ENCODE measurements at places on chromosomes 5 and 9. TPM values are rescaled to one million over a fixed set of nuclear protein-coding genes. Genes with fewer than 3 reads are reported as not detected.

DNA sequence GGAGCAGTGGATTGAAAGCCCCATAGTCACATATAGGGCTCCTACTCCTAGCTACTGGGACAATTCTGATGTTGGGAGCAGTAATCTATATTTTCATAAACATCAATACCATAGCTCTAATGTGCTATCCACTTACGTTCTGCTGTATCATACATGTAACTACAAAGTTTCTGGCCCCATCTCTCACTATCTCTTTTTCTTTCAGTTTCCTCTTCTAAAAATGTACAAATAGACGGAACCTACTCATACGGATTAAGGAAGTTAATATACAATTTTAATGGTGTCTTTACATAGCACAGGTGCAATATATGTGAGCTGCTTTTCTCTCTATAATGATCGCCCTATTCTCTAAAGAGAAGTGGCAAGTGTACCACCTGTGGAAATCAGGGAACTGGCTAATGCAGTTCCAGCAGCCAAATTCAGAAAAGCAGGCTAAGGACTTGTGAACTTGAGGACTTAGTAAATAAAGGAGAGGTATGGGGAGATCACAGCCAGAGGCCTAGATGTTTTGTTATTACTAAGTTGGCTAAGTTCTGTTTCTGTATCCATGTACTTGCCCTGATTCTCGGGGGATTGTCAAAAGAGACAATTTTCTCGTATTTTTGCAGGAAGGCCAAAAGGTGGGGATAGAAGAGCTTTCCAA lies 1021.9 kb downstream of the CDH12 start:
- no peak for DNase-seq

RNF208 gene
- total RNA-seq = not detected

DNA sequence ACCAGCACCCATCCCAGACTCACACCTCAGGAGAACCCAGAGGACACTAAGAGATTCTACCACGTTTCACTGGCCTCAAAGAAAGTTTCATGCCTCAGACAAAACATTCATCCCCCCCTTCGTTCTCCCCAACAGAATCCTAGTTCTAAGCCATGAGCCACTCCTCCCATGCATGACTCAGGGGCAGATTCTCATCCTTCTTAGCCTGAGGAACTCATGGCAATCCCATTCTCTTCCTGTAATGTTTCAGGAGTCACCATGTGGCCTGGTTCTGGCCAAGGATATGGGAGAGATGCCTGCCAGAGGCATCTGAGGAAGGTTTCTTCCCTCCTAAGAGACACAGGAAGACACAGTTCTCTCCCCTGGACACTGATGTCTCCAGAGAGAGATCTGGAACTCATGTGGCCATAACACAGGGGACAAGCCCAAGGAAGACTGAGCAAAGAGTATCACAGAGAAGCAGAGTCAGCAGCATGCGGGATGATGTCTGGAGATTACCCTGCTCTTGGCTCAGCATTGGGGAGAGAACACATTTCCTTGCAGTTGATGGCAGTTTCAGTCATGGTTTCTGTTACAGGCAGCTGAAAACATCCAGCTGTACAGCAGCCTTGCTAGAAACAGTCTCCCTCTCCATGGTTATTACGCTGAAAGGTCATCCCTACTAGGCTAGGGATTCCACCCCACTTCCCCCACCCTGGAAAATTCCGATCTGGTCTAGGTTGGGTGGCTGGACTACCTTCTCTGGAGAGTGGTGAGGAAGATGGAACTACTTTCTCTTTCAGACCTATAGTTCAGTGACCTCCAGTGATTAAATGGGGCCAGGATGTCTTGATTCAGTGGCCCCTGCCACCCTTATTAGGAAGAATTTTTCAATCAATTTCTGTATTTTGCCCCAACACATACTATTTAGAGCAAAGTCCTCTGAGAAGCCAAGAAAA lies 115.4 kb downstream of the ZNF608 start:
- peak; percentile 17 for DNase-seq

GRCh38 chr9:33151007-33151557 lies 16.1 kb downstream of the B4GALT1 start:
- DNase-seq = peak; percentile 98

DNA sequence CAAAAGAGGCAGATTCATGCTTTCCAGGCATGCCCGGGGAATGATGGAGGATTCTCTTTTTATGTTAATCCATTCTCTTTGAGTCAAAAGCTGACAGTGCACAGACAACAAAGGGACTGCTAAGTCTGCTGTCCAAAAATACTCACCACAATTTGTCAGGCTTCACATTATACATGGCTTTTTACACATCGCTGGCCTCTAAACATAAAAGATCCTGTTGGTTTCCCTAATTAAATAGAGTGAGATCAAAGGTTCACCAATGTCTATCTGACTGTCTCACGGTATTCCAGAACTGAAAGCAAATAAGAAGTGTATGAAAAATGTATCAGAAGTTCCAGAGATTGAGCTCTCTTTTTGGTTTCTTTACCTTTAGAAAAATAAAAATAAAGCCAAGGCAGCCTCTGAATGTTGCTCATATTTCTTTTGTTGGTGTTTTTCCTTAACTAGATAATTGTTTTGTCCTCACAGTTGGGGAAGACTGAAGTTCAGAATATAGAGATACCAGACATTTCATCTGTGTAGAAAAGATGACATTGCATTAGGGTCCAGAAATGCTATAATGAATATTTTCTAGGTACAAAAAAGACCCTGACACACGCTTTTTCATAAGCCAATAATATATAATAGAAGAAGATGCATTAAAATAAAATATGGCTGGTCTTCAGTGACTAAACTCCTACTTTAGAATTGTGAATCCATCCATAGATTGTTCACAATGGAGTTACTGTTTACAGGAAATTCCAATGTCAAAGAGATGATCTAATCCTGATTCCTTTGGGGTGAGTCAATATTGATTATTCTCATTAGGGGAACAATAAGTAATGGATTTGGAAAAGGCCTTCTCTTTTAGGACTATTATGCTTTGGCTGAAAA lies 688.2 kb upstream of the CDH6 start:
- DNase-seq = no peak

GRCh38 chr5:1931604-1932231 lies 49.0 kb upstream of the IRX4 start:
- DNase-seq = no peak

DNA sequence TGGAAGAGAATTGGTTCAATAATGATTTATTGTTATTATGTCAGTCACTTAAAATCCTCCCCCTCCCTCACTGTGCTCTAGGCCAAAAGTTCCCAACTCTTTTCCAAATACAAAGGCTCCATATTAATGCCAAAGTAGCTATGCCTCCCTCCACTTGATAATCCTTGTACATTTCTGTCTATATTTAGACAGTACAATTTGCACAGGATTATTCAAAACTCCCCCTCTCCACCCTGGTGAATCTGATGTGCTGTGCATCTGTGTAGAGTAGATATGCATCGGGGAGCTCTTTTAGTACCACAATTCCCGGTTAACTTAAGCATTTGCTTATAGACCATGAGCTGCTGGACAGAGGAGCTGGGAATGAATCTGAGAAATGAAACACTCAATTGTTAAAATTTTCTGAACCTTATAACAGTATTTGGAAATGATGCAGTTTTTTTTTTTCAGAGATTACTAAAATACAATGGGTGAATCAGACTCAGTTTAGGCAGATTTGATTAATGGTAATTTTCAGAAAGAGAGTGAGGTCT lies 27.6 kb downstream of the GLRA1 start:
- DNase-seq = no peak

DNA sequence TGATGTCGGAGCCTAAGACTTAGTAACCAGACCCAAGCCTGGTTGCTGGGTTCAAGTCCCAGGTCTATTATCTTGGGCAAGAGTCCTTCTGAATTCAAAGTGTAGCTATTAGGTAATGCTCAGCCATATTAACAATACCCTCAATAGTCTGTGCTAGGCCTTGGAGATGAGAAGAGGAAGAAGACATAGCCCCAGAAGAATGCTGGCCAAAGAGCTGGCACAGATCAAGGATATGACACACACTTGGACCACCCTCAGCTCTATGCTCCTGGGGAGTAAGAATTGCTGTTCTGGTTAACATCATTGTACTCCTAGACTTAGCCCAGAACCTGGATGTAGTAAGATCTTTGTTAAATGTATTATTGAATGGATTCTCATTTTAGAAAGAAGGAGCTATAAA lies 426.7 kb downstream of the CDK5RAP2 start:
- no peak for DNase-seq

CDKN2B-AS1 gene
- 9.5 TPM for total RNA-seq

DNA sequence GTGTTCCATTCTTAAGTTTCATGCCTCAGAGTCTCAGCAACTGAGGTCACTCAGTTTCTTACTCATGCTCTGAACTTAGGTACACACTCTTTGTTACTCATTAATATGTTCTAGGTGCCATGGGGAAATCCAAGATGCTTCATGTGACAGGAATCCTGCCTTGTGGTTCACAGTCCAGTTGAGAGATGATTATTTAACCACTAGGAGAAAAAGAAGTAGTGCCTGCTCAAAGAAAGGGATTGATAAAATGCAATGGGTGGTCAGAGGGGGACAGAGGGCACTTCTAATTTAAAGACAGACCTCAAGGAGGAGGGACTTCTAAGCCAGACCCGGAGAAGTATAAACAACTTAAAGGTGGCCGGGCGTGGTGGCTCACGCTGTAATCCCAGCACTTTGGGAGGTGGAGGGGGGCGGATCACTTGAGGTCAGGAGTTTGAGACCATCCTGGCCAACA lies 69.0 kb downstream of the UGCG start:
- peak; percentile 85 for DNase-seq

GRCh38 chr5:178994580-178995340 lies at the start of gene GRM6:
TSS of gene GRM6 (minus strand) at chr5:178995320. CDS start at chr5:178994944, 376 bp downstream.
- no peak for DNase-seq

LHFPL2 gene
- total RNA-seq = 44.1 TPM

GRCh38 chr5:26482810-26483375 lies 555.5 kb downstream of the CDH9 start:
- peak; percentile 1 for DNase-seq

OMD gene
- total RNA-seq = not detected

- peak; percentile 21 for DNase-seq
These were observed 512.9 kb upstream of the PTGER4 start for GRCh38 chr5:40166802-40167201.

GRCh38 chr9:124265551-124265950 lies 7.8 kb downstream of the NEK6 start:
- DNase-seq = no peak

DNA sequence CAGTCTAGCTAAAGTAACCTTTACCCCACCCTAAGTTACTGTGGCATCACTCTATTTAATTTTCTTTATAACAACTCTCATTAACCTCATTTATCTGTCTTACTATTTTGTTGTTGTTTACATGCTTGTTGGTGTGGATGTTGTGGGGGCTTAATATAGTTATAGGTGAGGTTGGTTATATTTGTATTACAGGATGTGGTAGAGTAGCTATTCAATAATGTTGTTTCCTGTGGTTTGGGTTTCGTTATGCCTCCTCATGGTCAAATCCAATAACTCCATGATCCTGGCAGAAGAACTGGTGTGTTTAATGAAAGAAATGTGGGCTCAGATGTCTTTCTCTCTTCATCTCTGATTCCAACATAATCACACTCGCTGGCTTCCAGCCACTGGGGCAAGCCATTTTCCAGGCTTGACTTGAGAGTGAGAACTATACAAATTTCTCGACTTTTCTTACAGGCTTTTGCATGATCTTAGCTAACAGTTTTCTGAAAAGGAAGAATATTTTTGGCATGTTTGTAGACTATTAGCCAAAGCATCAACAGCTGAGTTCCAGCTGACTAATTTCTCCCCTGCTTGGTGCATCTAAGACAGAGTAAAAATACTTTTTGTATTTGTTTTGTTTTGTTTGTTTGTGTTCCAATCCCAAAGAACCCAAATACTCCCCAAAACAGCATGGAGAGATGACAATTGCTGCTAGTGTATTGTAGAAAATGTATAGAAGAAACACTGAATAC lies 303.7 kb upstream of the PAPPA start:
- DNase-seq = peak; percentile 37

- DNase-seq = peak; percentile 95
These were observed 59.0 kb upstream of the KLF4 start for GRCh38 chr9:107548298-107549142.

DNA sequence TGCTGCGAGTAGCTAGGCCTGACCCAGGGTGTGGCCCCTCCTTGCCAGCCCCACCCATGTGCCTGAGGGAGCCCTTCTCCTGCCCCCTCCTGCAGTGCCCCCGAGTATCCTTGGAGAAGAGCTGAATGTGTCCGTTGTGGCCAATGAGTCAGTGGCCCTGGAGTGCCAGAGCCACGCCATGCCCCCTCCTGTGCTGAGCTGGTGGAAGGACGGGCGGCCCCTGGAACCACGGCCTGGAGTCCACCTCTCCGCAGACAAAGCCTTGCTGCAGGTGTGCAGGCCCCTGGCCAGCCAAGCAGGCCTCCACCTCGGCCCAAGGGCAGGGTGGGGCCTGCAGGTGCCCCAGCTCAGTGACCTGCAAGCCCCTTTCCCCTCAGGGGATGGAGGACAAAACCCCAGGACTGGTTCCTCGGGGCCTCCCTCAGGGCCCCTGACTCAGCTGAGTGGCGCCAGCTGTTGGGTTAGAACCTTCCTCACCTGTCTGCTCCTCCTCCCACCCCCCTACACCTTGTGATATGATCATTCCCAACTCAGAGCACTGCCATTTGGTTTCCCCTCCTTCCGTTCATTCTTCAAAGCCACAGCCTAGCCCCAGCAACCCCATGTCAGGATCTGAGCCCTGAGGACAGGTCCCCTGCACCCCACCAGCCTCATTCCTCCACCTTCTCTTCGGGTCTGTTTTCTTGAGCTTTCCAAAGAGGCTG lies 80.0 kb upstream of the ASS1 start:
- no peak for DNase-seq

PHF24 gene
- not detected for total RNA-seq

- DNase-seq = no peak
These were observed 423.6 kb downstream of the IRX1 start for GRCh38 chr5:4019009-4019769.

Data from fibroblast of villous mesenchyme (primary cell).